SK-N-SH (cell line): ENCODE measurements at places on chromosomes 12 and 14.

DNA sequence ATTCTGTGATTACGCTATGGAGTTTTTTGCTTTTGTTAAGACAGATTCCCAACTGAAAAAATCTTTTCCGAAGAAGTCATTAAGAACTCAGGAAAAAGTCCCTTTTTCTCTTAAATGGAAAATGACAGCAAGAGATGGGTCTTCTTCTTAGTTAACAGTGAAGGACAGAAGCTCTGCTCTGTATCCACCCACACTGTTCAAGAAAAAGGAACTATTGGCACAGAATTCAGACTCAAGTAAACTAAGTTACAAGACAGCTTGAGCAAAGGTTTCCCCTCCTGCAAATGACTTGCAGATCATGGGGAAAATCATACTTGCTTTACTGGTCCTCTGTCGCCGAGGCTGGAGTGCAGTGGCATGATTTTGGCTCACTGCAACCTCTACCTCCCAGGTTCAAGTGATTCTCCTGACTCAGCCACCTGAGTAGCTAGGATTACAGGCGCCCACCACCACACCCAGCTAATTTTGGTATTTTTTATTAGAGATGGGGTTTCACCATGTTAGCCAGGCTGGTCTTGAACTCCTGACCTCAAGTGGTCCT, 137.1 kb upstream of the AEBP2 start:
- DNase-seq, result no peak

GRCh38 chr14:104171895-104172294, 33.5 kb downstream of the KIF26A start:
- DNase-seq, result no peak

GRCh38 chr14:91009501-91010152, 50.8 kb downstream of the RPS6KA5 start:
- DNase-seq, result no peak

GRCh38 chr14:49703965-49704364, 11.0 kb downstream of the KLHDC1 start:
- no peak for DNase-seq

- no peak for DNase-seq
Observed at GRCh38 chr12:15231493-15231892, 10.3 kb upstream of the RERG start.

- no peak for DNase-seq
Observed at GRCh38 chr14:97077687-97078086, 280.5 kb downstream of the VRK1 start.

GRCh38 chr14:49755378-49755777, 12.6 kb upstream of the KLHDC2 start:
- no peak for DNase-seq

DNA sequence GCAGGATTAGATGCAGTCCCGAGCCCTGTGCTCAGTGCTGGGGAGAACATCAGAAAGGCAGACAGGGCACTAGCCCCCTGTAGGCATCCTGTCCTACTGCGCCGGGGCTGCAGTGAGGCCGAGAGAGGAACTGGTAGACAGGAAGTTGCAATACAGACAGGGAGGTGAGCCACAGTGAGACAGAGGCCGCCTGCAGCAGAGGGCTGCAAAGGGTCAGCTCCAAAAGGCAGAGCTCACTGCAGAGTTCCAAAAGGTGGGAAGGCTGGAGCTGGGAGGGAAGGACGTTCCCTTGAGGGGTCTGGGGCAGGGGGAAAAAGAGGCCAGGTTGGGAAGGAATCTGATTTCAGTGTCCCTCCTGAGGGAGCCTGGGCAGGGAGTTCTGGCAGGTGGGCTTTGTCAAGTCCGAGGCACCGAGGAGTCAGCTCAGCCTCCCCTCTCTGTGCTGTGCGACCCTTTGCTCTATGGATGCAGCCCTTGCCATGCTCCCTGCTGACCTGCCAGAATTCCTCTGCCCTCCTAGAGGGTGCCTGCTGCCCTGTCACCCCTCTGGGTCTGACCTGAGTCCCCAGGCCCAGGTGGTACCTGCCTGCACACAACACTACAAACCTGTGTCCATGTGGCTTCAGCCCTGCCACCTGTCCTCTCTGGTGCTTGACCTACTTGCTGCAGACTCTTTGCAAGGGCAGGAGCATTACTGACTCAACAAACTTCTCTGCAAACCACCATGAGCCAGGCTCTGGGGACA, 63.5 kb downstream of the PRMT8 start:
- peak; percentile 27 for DNase-seq

DNA sequence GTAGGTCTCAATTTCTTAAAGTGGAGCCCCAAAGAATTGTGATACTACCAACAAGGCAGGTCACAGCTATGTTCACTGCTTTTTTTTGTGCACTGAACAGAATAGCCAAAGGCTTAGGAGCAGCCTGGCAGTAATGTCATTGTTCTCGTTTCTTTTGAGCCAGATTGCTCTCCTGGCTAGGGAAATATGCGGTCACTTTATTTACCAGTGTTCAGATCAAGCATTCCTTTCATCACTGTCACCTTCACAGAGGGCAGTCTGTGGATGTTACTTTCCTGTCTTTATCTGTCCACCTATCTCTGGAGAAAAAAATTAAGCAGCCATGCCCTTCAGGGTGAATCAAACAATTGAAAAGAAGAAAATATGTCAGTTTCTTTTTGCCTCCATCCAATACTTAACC, 159.6 kb downstream of the BTG1 start:
- DNase-seq, result no peak

DNA sequence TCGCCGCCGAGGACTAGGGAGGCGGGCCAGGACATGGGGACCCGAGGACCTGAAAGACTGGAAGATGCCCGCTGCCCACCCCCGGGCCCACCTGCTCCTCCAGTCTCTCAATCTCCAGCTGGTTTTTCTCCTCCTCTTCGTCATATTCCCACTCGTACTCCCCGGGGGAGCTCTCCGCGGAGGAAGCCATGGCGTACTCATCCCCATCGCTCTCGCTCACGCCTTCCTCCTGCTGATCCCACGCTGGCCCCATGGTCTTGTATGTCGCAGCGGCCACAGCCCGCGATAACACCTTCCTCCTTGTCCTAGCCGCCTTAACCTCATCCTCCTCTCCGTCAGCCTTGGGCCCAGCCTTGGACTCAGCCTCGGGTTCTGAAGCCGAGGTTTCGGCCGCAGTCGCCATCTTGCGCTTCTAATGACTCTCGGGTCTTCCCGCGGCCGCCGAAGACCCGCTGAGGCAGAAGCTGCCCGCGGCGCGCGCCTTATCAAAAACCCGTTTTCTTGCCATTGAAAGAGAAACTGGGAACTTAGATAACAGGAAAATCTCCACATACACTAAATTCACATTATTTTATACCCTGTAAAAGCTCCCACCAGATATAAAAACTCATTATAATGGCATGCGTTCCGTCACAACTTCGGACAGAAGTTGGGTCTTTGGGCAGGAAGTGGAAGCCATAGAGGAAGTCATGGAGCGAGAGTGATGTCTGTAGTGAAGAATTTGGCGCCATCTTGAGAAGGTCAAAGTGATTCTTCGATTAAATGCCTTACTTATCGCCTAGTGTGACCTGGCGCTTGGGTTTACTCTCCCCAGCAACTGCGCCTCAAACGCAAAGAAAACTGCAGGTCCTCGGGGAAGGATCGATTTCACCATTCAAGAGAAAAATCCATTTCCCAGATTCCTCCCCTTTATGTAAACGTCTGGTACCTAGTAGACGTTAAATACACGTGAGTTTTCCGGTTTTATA, at the start of gene SART3:
SART3 (minus strand) TSS at position 422 of the 968 bp plus-strand sequence; CDS start at position 403, 19 bp downstream.
- peak; percentile 82 for DNase-seq

DNA sequence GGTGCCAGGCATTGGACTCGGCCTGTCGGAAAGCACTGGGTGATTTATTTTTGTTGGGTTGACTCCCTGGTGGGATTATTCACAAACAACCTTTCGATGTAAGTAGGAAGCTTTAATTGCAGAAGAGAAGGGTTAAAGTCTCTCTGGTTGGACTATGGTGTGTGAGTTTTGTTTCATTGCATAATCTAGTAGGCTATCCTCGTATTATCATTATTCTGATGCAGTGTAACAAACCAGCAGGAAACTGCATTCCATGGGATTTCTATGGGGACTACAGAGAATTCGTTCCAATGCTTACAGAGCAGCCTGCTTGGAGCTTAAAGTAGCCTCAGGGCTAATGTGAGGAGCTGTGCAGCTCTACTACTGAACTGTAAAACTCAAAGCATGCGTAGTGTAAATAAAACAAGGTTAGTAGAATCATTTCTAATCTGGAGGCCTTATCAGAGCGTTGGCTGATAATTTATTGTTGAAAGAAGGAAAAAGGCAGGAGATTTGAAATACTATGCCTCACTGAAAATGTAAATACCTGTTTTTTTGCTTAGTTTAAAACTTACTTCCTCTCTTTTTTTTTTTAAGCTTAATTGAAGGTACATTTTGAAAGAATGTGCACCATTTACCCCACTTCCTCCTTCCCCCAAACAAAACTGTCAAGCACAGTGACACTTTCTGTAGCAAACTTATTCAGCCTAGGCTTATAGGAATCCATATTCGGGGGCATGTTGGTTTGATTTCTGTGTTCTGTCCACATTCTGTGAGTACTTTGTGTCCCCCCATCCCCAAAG, 226.7 kb downstream of the NPAS3 start:
- no peak for DNase-seq

- DNase-seq, result no peak
Observed at GRCh38 chr12:67091678-67092077, 177.5 kb upstream of the CAND1 start.

DNA sequence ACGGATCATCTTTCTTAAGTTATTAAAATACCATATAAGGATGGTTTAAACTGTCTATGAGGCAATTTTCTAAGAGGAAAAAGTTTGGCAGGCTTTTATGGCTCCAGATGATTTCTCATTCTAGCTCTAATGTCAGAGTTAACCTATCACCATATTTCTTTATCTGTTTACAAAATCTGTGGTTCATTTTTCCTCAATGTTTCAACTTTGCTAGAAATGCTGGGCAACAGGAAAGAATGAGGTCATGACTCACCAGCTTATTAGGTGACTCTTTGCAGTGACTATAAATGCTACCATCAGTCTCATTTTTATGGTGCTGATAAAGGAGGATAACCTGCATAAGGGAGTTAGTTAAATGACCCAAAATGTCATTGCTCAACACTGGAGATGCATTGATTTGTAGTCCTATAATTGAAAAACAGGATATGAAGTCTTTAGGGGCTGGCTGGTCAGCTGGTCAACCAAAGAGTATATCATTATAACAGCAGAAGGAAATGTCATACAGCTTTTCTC, 45.3 kb upstream of the RAP1B start:
- no peak for DNase-seq

GRCh38 chr12:33555128-33555527, 115.5 kb upstream of the SYT10 start:
- no peak for DNase-seq

DNA sequence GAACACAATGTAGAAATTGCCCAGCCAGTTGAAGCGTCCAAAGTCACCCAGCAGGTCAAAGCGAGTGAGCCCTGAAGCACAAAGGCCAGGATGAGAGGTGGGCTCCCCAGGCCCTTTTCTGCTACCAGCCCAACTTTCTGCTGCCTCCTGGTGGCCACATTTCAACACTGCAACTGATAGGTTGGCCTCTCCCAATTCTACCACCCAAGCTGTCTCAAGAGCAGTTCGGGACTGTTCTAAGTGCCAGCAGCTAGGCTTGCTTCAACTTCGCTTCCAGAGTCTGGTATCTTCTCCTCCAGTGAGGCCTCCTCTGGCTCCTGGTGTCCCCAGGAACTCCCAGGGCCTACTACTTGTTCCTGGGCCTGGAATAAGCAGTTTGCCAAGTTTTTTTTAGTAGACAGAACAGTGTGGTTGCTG, 3.4 kb upstream of the DHH start:
- DNase-seq, result peak; percentile 78

- DNase-seq, result no peak
Observed at GRCh38 chr12:115375186-115375991, 691.4 kb upstream of the TBX3 start.

GRCh38 chr14:91154851-91155625, 41.2 kb downstream of the DGLUCY start:
- DNase-seq, result peak; percentile 40

GRCh38 chr12:112160611-112161010, 35.3 kb downstream of the TRAFD1 start:
- no peak for DNase-seq

- no peak for DNase-seq
Observed at GRCh38 chr12:112285600-112286401, 96.4 kb downstream of the HECTD4 start.

DNA sequence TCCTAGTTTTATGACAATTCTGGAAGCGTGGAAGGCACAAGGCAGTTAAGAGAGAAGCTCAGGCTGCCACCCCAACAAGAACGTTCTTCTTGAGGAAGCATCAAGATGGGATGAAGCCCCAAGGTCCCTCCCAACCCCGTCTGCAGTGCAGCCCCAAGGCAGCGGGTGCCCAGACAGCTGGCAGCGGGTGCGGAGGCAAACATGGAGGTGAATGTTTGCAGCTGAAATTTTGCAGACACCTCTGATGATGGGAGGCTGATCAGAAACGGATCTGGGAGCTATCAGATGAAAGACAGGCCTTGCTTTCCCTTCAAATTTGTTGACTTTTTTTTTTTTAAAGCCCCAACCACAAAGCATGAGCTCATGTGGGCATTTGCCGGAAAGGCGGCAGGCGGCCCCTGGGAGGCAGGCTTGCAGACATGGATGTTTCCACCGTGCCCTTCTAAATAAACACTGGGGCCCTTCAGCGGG, 230.7 kb upstream of the RTL1 start:
- peak; percentile 6 for DNase-seq

GRCh38 chr14:96710060-96710666, 87.0 kb upstream of the VRK1 start:
- no peak for DNase-seq

DNA sequence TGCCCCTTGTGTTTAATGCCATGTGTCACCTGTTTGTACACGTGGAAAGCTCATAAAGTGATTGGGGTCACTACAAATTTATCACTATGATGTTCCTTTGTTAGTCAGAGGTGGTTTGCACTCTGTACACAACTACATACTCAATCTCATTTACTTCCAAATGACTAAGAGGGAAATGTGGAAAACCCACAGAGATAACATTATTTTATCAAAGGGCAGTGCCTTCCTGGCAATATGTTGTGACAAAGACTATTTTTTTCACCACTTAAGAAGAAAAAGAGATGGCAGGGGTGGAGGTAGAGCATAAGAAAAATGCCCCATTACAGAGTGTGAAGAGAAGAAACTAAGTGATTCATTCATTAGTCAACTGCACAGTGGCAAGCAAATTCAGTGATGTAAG, 1064.1 kb upstream of the FLRT2 start:
- no peak for DNase-seq

DNA sequence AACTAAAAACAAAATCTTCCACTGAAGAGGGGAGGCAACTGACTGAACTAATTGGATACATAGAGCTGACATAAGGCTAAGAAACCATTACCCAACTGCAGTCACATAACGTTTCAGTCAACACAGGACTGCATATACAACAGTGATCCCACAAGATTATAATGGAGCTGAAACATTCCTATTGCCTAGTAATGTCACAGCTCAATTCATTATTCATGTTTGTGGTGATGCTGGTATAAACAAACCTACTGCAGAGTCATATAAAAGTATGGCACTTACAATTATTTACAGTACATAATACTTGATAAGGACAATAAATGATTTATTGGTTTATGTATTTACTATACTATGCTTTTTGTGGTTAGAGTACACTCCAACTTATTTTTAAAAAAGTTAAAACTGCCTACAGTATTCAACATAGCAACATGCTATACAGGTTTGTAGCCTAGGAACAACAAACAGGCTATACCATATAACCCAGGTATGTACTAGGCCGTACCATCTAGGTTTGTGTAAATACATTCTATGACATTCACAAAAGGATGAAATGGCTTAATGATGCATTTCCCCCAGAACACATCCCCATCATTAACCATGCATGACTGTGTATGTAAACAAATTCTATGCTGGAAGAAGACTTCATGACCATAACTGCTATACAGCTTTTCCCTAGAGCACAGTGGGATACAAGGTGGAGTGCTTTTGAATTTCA, 4.3 kb downstream of the NAP1L1 start:
- DNase-seq, result no peak

GRCh38 chr12:74741112-74741511, 203.5 kb downstream of the ATXN7L3B start:
- DNase-seq, result no peak
